ENCODE measurements at places on chromosomes 7 and 10. TPM values are rescaled to one million over a fixed set of nuclear protein-coding genes. Genes with fewer than 3 reads are reported as not detected.

Gene CALHM1
- total RNA-seq = not detected

Gene PPP1R17
- not detected for total RNA-seq

DNA sequence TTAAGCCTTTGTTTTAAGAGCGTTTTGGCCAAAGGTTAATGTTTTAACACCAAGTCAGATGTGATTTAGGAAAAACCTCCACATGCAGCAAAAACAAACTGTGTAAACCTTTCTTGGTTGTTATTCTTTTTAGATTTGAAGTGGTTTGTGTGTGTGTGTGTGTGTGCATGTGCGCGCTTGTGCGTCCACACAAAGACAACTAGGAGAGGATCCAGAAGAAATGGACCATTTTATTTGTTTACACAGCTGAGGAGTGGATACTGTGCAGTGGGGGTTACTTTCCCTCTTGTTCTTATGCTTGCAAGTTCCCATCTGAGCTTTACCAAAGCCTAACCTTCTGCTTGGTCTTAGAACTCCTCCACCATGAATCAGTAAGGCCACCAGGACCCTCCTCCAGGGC is 20.0 kb downstream of the TCF7L2 start:
- DNase-seq = no peak

GRCh38 chr7:128928882-128929788 is 8.6 kb upstream of the IRF5 start:
- no peak for DNase-seq

DNA sequence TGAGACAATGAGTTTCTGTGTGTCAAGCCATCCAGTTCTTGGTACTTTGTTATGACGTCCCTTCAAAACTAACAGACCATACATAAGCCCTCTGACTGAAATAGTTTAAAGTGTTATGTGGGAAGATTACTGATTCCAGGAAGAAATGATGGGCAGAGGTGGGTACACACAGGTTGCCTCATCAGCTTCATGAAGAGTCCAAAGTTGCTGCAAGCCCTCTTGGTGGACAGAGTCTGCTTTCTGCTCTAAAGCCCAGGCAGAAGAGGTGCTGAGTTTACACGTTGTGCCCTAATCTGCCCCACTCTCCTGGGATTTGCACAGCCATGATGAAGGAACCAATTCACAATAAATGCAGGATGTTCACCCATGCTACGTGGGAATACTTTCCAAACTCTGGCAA is 187.4 kb downstream of the PARD3 start:
- DNase-seq = no peak

DNA sequence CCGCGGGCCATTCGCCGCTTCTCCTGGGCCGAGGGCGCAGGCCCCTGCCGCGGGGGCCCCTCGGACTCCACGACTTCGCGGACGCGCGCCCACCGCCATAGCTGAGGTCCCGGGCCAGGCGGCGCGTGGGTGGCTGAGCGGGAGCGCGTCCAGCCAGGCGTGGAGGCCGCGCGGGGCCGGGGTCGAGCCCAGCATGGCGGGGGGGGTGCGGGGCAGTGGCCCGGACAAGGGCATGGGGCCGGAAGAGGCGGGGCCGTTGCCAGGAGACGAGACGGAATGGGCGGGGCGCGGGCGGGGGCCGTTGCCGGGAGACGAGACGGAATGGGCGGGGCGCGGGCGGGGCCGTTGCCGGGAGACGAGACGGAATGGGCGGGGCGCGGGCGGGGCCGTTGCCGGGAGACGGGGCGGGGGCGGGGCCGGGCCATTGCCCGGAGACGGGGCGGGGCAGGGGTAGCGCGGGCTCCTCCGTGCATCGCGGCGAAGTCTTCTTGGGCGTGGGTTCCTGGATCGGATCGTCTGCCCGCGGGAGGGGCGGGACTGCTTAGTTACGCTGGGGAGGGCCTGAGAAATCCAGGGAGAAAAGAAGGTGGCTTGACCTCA is 14.8 kb downstream of the ADAM8 start:
- DNase-seq = peak; percentile 48

DNA sequence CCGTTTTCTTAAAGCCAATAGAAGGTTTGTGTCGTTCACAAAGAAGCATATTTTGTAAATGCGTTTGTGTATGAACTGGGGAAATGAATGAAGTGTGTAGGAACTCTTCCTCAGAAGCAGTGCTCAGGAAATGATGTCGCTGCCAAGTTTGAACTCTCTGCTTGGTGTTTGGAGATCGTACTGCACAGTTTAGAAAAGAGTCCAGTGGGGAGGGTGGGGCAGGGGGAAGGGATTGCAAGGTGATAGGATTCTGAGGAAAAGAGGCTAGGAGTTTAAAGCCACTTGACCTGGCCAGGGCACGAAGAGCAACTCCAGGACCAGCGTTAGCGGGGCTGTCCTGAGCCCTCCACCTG is 122.2 kb downstream of the CUBN start:
- no peak for DNase-seq

GRCh38 chr10:130167193-130167592 is 31.0 kb downstream of the GLRX3 start:
- no peak for DNase-seq

Measured in dermis microvascular lymphatic vessel endothelial cell (primary cell).